ACHN (cell line): ENCODE measurements at places on chromosomes 5 and 9.

DNA sequence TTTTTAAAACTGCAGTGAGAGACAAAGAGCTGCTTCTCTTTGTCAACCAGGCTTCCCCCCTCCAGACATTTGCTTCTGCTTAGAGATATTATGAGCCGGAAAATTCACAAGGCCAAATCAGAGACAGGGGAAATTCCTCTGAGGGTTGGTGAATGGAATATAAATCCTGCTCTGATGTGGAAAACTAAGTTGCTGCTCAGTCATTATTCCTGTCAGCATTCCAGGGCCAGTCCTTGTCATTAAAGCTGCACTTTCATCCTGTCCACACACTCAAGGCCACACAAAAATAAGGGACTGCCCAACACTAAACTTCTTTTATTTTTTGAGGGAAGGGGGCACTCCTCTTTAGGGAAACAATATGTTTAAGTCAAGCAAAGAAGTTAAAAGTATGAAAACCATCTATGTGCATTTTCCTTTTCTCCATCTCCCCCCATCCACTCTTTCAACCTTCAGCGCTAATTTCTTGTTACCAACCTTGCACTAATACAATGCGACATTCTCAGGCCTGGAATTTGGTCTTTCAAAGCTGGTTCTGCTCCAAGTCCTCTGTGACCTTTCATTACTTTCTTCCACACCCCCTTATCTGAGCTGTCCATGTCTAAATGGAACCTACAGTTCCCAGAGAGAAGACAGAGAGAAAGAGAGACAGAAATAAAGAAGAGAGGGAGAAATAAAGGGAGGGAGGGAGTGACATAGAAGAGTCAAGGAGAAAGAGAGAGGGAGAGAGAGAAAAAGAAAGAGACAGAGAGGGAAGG, 118.9 kb upstream of the S1PR3 start:
- DNase-seq: no peak

- DNase-seq: no peak
Measured at GRCh38 chr5:114634967-114635901, 273.4 kb downstream of the KCNN2 start.

GRCh38 chr5:72397836-72398235, 77.7 kb downstream of the PTCD2 start:
- DNase-seq: no peak

DNA sequence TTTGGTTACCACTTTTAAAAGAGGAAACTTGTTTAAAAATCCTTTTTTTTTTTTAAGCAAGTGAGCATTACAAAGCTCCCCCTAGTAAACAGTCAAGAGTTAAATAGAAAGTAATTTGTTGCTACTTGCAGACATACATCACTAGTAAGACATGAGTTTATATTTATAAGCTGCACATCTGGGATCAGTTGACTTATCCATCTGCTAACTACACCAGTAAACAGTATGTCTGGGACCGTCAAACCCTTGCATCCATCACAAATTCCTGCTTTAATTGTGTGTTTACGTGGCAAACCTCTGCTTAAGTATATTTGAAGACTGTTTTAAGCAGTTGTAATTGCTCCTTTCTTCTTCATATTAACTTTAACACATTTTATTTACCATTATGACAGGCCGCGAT, 146.8 kb downstream of the EBF1 start:
- no peak for DNase-seq

DNA sequence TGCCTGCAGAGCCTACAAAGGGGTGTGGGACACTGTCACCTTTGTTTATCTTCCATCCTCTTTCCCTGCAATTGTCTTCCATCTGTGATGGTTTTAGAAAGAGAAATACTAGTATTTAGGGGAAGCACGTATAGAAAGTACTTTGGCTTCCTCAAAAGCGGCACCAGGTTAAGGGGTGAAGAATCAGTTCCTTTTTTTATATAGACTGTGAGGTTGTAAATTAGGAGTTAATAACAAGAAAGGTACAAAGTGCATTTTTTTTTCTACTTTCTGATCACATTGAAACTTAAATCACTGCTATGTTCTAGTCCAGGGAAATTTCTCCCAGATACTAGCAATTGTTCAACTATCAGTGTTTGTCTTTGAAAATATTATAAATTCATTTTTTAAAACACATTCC, 219.3 kb downstream of the CEMIP2 start:
- no peak for DNase-seq

- no peak for DNase-seq
Measured at GRCh38 chr9:10168241-10168640, 444.6 kb downstream of the PTPRD start.

GRCh38 chr5:61486476-61486875, 154.4 kb downstream of the ZSWIM6 start:
- DNase-seq: no peak

DNA sequence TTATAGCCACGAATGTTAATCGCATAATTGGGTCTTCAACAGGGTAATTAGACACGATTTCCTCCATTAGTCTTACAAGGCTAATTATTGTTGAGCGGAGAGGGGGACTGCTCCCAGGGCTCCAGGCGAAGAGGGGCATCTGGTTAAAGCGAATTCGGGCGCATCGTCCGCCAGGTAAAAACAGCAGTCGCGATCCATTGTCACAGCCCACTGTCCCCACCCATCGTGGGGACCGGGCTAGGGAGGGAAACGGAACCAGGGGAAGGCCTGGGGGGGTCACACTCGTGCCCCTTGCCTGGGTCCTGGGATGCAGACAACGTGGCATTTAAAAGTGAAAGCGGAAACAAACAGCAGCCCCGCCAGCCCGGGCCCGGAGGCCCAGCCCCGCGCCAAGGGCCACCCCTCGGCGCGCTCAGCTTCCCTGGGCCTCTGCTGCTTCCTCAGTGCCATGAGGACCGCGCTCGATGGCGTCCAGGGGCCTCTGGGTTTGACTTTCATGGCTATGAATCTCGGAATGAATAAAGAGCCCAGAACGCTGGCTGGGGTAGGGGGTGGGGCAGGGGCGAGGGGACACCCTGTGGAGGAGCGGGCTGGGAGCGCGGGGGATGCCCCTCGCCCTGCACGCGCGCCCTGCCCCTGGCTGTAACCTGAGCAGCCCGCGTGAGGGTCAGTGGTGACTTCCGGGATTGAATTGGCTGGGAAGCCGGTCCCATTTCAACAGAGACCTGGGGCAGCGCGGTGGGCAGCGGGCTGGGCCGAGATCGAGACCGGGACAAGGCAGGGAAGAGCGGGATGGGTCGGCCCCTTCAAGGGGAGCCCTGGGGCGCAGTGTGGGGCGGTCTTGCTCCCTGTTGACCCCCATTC, 99.9 kb downstream of the GTF3C4 start:
- peak; percentile 58 for DNase-seq

DNA sequence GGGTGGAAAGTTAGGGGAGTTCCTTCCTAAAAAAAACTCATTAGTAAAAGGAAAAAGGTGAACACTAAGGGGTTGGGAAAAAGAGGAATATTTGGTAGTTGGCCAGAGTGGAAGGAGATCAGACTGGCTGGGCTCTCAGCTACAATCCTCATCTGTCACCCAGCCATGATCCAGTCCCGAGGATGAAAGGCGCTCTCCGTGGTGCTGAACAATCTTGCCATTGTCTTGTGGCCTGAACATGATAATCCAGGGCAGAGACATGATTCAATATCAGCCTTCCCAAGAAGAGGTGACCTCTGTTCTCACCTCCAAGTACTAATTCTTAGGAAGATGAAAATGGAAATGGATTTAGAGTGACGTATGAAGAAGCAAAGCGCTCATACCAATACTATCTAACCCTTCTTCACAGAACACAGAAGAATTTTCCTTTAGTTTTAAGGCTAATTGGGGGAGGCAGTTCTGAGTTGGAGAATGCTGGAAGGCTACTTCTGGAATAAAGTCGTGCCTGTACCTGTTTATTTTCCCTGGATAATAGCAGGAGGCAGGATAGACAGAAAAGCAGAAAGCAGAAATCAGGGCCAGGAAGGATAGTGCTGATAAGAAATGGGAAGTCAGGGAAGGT, 36.6 kb upstream of the MYORG start:
- DNase-seq: peak; percentile 55

DNA sequence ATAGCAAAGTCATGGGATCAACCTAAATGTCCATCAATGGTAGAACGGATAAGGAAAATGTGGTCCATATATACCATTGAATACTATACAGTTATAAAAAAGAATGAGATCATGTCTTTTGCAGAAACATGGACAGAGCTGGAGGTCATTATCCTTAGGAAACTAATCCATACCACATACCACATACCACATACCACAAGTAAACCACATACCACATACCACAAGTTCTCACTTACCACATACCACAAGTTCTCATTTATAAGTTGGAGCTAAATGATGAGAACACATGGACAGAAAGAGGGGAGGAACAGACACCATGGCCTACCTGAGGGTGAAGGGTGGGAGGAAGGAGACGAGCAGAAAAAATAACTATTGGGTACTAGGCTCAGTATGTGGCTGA, 154.6 kb upstream of the GHR start:
- DNase-seq: no peak

DNA sequence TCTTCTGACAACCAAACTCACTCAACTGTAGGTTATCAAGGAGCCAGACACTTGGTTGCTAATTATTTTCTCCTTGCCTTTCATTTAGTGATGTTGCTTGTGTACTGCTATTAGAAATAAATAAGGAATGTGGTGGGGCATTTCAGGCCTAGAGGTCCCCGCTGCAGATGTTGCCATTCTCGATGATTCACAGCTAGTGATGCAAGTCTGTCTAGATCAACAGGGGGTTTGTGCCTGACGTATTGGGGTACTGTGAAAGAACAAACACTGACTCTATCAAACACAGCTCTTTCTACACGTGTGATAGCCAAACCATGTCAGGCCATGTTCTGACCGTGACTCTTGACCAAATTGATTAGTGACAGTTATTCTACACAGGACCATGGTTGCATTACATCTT, 144.7 kb downstream of the OSTF1 start:
- no peak for DNase-seq

DNA sequence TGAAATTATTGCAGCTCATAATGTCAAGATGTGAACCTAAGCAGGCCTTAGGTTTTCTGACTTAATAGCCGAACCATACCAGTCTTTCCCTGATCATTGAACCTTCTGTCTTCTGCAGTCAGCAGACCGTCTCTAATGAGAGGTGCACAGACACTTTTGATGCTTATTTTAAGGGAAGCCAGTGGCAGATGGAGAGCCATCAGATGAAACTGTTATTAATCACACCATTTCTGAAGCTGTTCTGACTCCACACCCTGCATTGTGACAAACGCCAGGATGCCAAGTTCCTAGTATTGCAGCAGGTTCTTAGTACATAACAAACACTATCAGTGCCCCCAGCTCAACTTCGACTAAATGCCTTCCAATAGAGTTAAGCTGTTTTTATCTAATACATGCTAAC, 43.0 kb downstream of the PIK3R1 start:
- DNase-seq: no peak

DNA sequence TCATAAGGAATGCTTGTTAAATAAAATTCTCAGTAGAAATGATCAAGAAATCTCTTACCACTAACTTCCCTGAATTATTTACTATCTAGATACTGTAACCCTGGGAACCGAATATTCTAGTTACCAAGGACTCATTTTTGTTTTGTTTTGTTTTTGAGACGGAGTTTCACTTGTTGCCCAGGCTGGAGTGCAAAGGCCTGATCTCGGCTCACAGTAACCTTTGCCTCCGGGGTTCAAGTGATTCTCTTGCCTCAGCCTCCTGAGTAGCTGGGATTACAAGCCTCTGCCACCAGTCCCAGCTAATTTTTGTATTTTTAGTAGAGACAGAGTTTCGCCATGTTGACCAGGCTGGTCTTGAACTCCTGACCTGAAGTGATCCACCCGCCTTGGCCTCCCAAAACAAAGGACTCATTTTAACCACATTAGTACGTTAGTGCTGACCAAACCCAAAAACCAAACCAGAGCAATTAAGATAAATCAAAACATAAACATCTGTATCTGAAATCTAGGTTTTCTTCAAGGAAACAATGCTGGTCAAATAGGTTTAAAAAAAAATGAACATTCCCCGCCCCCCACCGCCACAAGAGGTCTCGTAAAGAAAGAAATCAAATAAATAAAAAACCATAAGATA, 3.7 kb downstream of the TXN start:
- no peak for DNase-seq

DNA sequence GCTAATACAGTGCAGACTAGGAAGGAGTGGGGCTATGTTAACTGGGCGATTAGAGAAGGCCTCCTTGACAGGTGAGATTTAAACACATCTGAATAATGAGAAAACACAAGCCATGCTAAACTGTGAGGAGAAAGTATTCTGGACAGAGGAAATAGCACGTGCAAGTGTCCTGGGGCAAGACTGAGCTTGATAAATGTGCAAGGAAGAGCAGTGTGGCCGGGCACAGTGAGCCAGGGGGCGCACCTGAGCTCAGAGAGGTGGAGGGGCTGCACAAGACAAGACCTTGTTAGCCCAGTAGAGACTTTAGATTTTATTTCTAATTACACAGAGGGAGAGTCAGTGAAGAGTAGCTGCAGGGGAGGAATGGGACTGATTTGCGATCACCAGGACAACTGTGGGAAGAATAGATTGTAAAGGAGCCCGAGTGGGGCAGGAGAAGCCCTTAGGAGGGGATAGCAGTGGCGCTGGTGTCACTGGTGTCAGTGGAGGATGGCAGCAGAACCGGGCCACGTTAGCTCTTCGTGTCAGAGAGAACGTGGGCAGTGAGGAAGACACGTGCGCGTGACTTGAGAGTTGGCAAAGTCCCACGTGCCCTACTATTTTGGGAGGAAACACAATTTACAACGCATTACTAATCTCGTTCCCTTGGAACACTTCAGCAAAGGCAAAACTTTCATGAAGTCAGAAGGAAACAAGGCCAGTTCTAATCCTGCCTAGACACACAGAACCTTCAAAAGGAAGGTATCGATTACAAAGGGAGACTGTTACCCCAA, 17.9 kb upstream of the C5orf47 start:
- no peak for DNase-seq
